ENCODE measurements at places on chromosomes 16 and 17.

GRCh38 chr17:56883616-56884015 is 30.2 kb downstream of the TRIM25 start:
- DNase-seq, result no peak

DNA sequence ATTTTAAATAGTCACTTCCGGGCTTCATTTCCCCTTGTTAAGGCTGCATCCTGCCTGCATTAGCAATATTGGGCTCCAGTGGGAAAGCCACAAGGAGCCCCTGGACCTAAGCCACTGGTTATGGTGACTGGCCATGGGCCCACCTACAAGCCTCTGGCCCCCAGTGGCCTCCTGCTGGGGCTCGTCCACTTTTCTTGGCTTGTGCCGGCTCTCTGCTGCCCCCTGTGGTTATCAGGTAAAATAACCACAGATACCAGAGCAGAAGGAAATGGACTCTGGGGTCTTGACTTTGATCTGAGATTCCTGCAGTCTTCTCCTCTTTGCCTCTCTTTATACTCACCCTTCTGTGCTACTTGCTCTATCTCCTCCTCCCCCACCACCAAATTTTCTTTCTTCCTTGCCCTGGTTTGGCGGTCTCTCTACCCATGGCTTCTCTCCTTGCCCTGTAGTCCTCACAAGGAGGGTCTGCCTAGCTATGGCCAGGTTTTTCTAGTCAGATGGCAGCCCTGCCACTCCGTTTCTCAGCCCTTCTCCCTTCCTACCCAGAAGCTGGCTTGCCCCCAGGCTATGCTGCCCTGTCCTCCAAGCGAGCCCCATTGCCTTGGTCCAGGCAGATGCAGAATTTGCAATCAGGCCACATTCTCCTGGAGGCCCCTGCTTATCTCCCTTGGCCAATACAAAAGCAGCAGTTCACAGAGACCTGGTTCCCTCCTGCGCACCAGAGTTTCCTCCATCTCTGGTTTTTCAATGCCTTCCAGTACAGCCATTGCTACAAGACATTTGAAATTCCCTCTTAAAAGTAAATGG is 82.9 kb upstream of the RCVRN start:
- no peak for DNase-seq

DNA sequence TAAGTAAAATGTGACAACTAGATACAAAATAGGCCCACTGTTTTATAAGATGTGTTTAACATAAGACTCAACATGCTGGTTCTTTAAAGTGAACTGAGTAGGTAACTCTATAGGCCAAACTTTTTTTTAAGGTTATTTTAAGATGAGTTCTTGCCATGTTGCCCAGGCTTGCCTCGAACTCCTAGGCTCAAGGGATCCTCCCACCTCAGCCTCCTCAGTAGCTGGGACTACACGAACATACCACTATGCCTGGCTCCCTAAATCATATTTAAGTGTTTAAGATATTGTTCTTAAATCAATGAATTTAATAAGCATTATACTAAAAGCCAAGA is 69.9 kb downstream of the USP32 start:
- DNase-seq, result no peak

DNA sequence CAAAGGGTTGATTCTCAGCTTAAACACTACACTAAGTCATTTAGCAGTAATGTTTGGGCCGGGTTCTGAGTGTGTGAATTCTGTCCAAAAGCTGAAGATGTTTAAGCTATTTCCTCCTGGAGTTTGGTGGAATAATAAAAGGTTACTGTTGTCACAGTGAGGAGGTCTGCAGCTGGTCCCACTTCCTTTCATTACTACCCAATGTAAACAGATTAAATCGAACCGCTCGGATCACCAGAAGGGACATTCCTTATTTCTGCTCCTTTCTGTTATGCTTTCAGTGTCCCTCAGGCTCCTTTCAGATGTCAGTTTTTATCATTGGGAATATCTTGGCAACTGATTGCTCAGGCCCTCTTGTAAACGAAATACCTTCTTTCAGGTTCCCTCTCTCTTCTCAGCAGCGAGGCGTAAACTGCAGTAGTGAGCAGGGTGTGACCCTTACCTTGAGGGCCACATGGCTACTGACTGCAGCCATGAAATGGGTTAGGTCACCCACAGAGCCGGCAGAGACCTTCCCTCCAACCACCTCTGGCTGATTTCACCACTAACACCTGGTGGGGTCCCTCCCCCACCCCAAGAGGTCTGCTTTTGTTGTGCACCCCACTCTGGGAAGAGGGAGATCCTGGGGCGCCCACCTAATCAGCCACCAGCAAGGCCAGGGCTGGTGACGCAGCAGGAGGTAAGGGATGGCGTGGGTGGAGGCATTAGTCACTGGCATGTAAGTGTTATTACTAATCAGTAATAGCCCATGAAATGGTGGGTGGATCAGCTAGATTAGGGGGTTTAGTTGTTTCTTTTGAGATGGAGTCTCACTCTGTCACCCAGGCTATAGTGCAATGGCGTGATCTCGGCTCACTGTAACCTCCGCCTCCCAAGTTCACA is 117.6 kb downstream of the VPS53 start:
- DNase-seq, result no peak

- DNase-seq, result no peak
Measured at GRCh38 chr16:14559809-14560241, 70.2 kb downstream of the PARN start.

DNA sequence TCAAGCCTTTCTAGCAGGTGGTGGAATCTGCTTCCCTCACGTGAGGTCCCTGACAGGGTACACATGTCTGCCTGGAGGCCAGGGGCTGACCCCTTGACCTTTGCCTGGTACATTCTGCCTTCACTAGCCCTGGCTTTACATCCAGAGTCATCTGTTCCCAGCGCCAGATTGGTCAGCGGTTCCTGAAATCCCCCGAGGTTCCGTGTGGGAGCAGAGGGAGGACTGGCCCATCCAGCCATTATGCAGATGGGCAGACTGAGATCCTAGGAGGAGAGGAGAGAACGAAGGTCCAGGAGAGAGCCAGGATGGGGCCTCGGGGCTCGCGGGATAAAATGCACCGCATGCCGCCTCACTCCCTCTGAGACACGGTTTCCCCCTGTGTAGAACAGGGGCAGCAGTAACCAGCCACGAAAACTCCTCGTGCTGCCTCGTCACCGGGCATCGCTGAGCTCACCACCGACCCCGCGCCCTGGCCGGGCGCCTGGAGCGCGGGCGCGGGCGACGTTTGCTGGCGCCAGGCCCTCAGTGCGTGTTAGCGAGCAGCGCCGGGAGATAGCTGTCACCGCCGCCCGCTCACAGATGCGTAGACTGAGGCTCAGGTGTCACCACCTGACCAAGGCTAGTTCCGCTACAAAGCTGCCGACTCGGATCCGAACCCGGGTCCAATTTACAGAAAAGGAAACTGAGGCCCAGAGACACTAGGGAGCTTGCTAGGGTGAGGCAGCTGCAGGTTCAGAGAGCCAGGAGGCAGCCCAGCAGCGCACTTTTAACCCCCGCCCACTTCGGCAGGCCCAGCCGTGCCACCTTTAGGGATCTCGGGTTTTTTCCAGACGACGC is 811 bp upstream of the MAP2K3 start:
- no peak for DNase-seq

GRCh38 chr17:4744999-4745969 is 5.6 kb upstream of the CXCL16 start:
- DNase-seq, result no peak

DNA sequence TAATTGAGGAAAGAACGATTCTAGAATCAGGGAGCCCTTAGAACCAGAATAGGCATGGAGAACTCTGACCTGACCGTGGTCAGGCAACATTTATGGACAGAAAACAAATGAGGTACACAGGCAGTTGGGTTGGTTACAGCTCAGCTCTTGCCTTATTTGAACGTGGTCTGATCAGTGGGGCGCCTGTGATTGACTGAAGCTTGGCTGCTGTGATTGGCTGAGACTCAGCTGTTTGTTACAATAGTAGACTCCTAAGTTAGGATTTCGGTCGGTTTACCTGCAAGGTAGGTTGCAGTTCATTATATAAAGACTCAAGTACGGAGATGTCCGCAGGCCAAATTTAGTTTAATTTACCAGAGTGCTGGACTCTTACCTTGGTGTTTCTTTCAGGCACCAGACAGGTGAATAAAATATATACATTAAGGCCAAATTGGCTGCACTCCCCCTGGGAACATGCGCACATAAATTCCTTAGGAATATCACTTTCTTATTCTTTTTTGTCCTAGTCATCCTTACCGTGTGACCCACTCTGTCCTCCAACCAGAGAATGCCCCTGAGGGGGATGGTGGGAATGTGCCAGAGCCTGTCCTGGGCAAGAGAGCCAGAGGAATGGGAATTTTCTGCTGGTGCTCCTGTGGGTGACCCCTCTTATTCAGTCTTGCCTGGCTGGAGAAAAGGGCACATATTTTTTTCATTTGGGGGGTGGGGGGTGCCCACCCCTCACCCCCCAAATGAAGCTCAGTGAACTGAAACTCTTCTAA is 7.5 kb upstream of the CSNK2A2 start:
- no peak for DNase-seq

DNA sequence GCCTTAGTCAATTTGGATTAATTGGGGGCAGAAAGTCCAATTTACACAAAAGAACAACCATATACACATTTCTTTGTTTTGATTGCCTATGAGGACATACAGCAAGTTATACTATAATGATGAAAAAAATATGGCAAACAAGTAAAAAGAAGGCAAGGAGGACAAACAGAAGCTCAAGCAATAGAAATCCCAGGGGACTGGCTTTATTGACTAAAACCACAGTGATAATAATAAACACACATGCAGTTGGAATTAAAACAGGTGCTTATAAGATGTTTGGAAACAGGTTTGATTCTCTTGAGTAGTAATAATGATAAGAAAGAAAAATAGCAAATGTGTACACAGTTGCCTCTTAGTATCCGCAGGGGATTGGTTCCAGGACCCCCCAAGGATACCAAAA is 176.4 kb downstream of the SHISA9 start:
- DNase-seq, result no peak

GRCh38 chr16:50326264-50326663 is 42.5 kb downstream of the BRD7 start:
- DNase-seq, result no peak

DNA sequence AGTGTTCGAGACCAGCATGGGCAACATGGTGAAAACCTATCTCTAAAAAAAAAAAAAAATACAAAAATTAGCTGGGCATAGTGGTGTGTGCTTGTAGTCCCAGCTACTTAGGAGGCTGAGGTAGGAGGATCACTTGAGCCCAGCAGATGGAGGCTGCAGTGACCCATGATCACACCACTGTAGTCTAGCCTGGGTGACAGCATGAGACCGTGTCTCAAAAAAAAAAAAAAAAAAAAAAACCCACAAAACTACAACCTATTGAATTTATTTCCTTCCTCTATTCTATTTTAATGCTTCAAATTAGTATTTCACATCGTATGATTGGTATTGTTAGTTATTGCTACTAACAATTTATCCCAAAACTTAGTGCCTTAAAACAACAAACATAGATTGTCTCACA is 9.4 kb upstream of the NUFIP2 start:
- no peak for DNase-seq

DNA sequence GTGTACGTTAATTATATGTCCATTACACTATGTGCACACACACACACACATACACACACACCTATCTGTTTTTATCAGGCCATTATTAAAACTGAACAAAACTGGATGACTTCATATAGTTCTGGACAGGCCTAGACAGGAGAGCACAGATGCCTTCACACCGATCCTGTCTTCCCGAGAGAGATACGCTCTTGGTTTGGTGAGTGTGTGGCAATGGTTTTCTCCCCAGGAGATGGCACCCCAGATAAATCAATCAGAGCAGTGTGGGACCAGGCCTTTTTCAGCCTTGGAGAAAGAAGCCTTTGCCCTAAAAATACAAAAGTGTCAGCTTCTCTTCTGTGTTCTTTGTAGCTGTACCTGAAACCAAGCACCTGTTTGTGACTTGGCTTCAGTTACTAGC is 83.7 kb downstream of the CPPED1 start:
- no peak for DNase-seq
